ENCODE measurements at places on chromosomes 16 and 17.

DNA sequence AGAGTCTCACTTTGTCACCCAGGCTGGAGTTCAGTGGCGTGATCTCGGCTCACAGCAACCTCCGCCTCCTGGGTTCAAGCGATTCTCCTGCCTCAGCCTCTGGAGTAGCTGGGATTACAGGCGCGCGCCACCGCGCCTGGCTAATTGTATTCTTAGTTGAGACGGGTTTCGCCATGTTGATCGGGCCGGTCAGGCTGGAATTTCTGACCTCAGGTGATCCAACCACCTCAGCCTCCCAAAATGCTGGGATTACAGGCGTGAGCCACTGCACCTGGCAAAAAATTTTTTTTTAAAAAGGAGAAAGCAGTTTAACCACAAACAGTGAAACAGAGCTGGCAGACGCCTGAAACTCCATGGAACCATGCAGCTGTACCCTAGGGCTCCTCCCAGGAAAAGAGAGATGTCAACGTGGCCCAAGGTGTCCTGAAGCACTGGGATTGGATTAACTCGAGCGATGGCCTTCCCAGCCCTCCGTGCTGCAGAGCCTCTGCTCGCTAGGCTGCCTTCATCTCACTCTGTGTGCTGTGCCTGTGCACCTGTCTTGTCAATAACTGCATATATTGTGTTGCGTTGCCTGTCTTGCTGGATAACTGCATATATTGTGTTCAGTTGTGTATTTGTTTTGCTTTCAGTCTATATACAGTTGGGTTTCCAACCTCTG, 29.6 kb upstream of the FOXK2 start:
- no peak for DNase-seq

- no peak for DNase-seq
Observed at GRCh38 chr17:68884888-68885287, 70.3 kb downstream of the ABCA8 start.

DNA sequence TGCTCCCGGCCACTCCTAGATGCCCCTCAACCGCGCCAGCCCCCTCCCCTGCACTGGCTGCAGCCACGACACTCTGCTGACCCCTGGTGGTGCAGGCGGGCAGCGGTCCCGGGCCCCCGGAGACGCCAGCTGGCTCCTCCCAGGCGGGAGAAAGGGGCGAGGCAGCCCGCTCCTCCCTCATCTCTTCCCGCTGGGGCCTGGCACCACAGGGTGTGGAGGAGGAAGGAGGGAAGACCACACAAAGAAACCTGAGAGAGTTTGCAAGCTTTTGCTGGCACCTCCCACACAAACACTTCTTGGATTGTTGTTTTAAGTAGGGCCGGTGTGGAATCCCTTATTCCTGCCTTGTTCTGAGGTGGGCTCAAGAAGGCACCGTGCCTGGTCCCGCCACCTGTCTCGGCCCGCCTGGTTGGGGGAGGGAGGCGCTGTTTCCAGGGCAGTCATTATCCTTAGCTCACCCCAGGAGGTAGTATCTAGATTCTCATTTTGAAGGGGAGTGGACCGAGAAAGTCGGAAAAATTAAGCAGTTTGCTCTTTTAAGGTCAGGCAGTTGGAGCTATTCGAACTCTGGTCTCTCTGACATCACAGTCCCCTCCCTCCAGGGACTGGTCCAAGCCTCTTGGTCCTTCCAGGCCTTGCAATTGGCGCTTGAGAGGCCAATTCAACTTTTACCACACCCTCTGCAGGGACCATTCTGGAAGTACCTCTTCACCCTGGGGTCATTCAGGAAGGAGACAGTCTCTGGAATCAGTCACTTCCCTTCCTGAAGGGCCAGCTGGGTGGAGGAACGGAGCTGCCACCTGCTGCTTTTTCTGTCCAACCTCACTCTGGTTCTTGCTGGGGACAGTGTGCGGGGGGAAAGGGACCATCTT, 959 bp upstream of the ANKRD13B start:
- peak; percentile 92 for DNase-seq

GRCh38 chr17:13346592-13346991, 255.1 kb downstream of the HS3ST3A1 start:
- no peak for DNase-seq

GRCh38 chr17:42050393-42051012, at the start of gene C17orf113:
Gene C17orf113, minus strand, starts transcription at chr17:42050601. Its CDS starts 7,225 bp downstream, at chr17:42043376.
- DNase-seq, result peak; percentile 36

- DNase-seq, result no peak
Observed at GRCh38 chr16:31043352-31043751, 10.0 kb downstream of the STX4 start.

DNA sequence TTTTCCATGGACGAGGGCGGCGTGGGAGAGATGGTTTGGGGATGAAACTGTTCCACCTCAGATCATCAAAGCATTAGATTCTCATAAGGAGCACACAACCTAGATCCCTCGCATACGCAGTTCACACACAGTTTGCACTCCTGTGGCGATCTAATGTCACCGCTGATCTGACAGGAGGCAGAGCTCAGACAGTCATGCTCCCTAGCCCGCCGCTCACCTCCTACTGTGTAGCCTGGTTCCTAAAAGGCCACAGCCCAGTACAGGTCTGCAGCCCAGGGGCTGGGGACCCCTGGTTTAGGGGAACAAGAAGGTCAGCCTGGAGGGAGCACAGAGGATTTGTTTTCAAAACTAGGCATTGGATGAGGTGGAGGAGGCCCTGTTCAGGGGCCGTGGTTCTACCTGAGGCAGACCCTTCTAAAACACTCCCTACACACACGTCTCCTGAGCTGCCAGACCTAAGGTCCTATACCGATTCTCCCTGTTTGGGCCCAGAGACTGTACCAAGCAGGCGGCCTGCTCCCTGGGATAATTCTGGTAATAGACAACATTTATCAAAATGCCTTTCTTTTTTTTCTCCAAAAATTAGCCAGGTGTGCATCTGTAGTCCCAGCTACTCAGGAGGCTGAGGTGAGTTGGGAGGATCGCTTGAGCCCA, 38.6 kb downstream of the AXIN2 start:
- no peak for DNase-seq

DNA sequence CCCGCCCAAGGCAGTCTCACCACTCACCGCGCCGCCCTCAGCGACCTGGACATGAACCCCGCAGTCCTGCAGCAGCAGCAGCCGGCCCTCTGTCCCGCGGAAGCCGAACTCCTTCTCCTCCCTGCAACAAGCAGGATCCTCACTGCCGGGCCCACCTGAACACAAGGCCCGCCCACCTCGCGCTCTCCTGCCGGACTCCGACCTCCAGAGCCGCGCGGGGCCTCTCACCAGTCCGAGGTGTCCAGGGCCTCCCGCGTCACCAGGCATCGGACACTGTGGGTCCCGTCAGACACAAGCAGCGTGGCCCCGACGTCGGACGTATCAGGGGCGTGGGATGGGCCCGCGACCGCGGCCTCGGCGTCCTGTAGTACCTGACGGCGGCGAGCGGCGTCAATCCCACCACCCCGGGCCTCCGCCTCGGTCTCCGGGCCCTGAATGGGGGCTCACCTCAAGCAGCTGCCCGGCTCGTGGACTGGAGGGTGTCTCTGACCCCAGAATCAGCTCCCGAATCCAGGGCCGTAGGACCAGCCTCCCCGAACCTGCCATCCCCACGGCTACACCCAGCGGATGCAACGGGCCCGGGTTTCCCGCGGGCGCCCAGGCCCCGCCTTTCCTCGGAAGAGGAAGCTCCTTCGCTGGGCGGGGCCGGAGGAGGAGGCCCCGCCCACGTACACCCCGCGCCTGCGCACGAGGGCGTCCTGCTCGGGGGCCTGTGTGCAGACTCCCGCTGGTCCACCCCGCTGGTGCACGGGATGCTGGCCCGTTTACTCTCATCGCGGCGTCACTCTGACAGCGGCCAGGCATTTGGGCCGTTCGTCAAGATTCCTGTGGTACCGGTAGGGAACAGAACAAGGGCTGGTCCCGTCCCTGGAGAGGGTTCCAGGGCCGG, at the start of gene ACD:
Gene ACD, minus strand, starts transcription at position 586 of the 889 bp plus-strand sequence. Its CDS starts 40 bp downstream, at position 546.
- DNase-seq, result peak; percentile 96

- no peak for DNase-seq
Observed at GRCh38 chr16:86494039-86494564, 16.2 kb upstream of the FOXF1 start.

- no peak for DNase-seq
Observed at GRCh38 chr17:49889500-49889899, 41.6 kb upstream of the TAC4 start.

GRCh38 chr17:41579484-41580243, 7.0 kb downstream of the KRT14 start:
- peak; percentile 82 for DNase-seq

DNA sequence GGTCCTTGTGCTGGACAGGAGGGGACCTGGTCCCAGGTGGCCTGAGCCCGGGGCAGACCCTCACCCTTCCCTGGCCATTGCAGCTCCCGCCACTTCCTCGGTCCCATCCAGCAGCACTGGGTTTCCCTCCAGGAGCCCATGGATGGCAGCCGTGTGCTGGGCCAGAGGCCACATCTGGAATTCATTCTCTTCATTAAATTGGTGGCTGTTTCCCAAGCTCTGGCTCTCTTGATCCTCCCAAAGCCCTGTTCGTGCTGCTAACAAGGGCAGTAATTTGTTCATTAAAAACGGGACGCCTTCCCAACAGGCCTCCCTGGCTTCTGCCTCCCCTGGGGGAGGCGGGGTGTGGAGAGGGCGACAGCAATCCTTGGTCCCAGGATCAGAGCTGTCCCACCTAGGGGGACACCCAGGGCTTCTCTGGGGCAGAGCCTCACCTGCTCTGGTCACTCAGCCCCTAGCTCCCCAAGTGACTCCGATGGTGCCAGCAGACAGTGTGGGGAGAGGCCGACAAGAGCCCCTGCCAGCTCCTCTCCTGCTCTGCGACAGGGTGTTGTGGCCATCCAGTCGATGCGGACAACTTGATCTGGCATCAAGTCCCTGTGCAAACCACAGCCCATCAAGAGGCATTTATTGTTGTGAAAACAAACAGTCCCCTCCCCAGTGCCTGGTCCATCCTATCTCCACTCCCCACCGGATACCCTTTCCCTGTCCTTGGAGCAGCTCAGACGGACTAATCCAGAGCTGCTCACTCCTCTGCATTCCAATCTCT, 44.0 kb downstream of the SDK2 start:
- DNase-seq, result no peak

GRCh38 chr17:53722407-53722806, 100.3 kb upstream of the KIF2B start:
- no peak for DNase-seq

DNA sequence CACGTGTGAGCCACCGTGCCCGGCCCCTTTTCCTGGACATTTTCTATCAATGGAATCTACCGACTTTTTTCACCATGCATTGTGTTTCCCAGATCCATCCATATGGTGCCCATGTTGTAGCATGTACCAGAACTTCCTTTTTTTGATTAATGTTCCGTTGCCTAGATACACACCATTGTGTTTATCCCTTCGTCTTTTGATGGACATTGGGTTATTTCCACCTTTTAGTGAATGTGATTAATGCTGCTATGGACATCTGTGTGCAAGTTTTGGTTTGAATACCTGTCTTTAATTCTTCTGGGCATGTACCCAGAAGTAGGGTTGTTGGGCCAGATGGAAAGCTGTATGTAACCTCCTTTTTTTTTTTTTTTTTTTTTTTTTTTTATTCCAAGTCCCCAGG, 79.8 kb downstream of the NT5M start:
- DNase-seq, result no peak

DNA sequence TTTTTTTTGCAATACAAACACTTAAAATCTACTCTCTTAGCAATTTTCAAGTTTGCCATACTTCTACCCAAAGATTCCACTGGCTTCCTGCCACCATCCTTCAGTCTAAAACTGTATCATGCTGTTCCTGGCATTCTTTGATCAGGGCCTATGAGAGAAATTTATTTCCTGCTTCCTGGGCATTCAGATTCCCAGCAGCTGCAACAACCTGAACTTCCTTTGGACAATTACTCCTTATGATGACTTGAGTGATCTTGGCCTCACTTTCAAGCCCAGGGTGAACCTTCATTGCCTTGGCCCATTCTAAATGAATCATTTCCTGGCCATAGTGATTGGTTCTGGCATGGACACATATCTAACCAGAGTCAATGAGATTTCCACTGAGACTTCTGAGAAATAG, 18.0 kb upstream of the MON1B start:
- no peak for DNase-seq

DNA sequence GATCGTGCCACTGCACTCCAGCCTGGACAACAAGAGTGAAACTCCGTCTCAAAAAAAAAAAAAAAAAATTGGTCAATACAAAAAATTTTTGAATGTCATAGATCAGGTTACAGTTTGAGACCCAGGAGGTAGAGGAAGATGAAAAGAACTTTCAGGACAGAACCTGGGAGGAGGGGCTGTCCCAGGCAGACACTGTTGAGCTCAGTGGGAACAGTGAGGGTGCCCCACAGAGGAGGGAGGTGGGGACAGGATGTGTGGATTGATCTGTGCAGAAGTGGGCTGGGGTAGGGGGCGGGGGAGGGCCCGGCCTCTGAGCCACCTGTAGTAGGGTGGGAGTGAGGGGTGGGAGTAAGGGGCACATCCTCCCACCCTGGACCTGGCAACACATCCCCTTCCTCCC, 58.3 kb downstream of the PRMT7 start:
- no peak for DNase-seq

DNA sequence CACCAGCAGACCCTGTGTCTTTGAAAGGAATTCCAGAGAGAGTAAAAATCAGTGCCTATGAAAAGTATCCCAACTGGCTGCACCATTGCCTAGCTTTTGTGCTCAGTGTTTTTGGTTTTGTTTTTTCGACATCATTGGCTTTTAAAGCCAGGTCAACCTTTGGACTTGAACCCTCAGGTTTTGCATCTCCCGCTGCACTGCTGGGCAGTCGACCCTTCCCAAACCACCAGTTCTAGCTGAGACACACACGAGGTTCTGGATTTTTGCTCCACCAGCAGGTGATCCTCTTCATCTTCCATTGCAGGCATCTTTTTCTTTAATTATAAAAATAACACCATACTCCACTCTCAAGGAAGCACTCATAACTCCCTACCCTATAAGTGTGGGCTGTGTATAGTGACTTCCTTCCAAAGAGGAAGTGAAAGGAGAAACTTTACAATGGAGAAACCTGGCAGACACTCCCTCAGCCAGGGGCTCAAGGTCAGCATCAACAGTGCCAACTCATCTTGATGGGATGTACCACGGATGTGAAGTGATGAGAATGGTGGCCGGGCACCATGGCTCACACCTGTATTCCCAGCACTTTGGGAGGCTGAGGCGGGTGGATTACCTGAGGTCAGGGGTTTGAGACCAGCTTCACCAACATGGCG, 57.8 kb downstream of the BMERB1 start:
- DNase-seq, result no peak

GRCh38 chr16:78566397-78567073, 467.1 kb downstream of the WWOX start:
- no peak for DNase-seq

- no peak for DNase-seq
Observed at GRCh38 chr16:88649195-88649923, 1.5 kb downstream of the CYBA start.

- no peak for DNase-seq
Observed at GRCh38 chr16:85716680-85717038, 27.9 kb upstream of the GINS2 start.

DNA sequence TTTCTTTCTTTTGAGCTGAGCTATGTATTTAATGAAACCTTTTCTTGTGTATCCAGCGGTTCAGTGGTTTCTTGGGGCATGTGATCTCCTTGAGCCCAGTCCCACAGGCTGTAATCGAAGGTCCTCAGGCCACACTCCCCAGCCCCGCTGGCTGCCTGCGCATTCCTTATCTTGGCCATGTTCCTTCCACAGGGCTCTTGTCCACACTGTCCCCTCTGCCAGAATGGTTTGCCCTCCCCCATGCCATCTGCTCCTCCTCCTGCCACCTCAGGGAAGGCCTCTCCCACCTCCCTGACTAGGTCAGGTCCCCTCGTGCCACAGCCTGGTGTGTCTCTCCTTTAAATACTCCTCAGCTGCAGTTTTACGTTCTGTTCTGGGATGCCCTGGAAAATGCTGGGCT, 12.1 kb upstream of the NLRC5 start:
- no peak for DNase-seq

GRCh38 chr17:1737531-1738291, 5.0 kb upstream of the SERPINF2 start:
- DNase-seq, result no peak

Measured in activated CD4-positive, alpha-beta T cell treated with anti-CD3 and anti-CD28 coated beads, Interleukin-10, Interleukin-2, amounts not matched to agents 100 ng/mL and 50 ng/mL, durations not matched to agents 16 hours and 8 hours (primary cell).